H54 (cell line): ENCODE measurements at places on chromosomes 5 and 9.

GRCh38 chr5:52531105-52531504 lies 256.6 kb upstream of the ITGA1 start:
- no peak for DNase-seq

GRCh38 chr5:31982621-31983020 lies 191.5 kb downstream of the GOLPH3 start:
- DNase-seq = no peak

DNA sequence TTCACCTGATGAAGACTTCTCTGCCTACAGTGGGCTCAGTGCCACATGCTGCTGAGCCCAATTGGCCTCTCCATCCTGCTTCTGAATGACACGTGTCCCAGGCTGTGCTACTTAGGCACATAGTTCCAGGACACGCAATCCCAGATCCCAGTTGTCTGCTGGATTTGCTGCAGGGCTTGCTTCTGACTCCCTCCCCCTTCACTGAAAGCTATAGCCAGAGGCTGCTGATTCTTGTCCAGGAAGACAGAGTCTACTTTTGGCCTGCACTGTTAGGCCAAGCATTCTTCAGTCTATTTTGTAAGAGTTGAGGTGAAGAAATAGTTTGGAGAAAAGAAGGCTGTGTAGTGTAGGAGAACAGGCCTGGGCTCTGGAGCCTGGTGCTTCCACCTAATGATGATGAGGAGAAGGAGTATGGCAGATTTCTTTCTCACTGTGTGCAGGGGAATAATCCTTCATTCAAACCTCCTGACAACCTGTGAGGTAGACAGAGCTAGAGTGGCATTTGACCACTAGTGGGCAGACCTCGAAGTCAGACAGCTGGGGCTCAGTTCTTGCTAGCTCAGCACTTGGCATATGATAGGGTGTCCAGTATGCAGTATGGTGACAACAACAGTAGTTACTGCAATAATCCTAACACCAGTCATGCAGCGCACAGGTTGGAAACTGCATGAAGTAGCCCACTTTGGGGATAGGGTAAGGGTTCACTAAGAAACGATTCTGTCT lies 19.5 kb upstream of the ASPN start:
- peak; percentile 44 for DNase-seq

DNA sequence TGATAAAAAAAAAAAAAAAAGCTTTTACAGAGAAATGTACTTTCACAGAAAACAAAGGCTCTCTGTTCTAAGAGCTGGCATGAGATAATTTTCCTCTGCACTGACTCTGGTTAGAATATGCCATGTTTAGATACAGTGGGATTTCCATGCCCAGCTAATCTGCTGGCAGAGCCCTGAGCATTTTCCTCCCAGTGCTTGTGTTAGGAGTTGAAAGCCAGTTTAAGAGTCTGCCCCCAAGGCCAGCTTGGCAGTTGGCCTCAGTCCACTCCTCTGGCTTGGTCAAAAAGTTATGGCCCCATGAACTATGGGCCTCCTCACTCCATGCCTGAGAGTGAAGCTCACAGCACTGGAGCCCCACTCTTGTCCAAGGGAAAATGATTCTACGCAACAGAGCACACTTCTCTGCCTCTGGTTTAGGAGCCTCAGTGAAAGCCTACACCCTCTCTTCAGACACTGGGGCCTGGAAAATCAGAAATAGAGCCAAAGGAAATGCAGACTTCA lies 21.9 kb downstream of the MOCS2 start:
- no peak for DNase-seq

- DNase-seq = no peak
These were observed 74.3 kb upstream of the ICE1 start for GRCh38 chr5:5348135-5348534.

GRCh38 chr9:124124729-124125650 lies 113.4 kb downstream of the LHX2 start:
- DNase-seq = no peak

DNA sequence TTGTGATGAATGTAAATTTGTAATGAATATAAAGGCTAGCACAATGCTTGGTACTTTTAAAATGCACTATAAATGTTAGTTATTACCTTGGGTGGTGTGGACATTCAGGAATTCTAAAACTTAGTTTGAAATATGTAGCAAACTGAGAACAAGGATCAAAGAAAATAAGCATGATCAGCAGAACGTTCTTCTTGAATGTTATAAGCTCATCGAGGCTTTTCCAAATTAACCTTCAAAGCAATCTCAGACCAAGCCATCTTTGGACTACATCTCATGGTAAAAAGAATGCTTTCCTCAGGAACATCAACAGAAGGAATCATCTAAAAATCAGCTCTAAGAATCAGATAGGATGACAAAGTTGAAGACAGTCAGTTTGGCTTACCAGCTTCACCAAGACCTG lies 146.3 kb downstream of the SLIT3 start:
- DNase-seq = no peak
